ENCODE measurements at places on chromosomes 6 and 20.

DNA sequence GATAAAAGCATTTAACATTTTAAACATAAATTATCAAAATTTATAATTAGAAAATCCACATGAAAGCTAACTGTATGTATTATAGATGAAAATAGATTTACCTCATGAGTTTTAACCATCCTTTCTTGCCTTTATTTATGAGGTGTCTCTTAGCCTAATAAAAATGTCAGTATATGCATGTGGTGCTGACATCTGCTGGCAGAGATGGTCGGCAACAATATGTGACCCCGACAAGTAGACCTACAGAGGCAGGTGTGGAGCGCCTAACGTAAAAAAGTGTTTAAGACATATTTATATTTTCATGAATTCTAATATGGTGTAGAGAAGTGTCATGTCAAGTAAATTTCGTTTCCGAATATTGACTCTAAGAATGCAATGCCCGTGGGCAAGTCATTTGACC is 149.0 kb upstream of the FUT9 start:
- peak; percentile 10 for DNase-seq

- no peak for DNase-seq
These were observed 179.6 kb downstream of the TFAP2C start for GRCh38 chr20:56808732-56809131.

GRCh38 chr6:128694303-128695009 is 174.1 kb upstream of the PTPRK start:
- DNase-seq: no peak

GRCh38 chr6:5536644-5537043 is 275.3 kb downstream of the FARS2 start:
- DNase-seq: no peak

- no peak for DNase-seq
These were observed 26.1 kb downstream of the ANGPT4 start for GRCh38 chr20:889932-890463.

DNA sequence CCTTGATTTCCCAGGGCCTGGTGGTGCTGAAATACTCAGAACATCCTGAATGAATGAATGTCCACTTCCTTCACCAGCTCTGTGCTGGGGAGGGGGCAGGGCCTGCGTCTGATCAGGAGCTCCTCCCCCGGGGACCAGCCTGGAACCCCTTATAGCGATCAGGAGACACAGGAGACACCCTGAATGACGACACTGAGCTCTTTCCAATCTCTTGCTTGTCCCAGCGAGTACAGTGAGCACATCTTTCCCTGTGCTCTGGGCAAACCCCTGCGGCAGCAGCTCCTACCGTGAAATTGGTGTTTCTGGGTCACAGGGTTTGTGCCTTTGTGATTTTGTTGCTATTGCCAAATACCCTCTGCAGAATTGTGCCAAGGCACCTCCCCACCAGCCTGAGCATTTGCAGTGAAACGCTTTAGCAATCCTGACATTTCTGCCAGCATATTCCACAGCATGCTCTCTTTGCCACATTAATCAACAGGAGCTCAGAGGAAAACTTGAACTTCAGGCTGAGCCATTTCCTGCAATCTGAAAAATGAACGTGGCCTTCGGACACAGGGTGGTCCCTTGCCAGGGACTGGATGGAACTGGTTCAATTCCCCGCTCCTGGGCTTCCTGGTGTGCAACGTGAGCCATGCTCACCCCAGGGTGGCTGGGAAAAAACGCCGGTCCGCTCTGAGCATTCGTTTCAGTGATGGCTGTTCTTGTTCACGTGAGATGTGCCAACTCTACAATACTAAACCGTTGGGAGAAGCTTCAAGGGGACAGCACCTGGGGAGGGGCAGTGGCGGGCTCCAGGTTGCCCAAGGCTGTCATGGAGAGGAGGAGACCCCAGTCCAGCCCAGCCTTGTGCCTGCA is 23.1 kb upstream of the MRGBP start:
- DNase-seq: no peak

DNA sequence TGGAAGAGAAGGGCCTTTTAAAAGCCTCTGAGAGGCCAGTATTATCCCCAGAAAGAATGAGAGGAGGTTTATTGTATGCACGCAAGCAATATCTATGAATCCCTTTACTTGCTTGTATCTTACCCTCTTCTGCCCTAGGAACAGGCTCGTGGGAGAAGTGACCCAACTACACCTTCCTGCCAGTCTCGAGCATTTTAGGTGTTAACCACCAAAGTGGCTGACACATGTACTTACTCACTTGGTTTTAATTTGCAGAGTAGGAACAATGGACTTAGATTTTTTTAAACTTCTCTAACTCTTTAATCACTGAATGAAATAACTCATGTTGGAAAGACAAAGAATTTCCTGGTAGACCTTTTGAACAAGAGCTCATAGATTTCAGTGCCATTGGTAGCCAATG is 296.9 kb downstream of the PLCB1 start:
- DNase-seq: no peak

DNA sequence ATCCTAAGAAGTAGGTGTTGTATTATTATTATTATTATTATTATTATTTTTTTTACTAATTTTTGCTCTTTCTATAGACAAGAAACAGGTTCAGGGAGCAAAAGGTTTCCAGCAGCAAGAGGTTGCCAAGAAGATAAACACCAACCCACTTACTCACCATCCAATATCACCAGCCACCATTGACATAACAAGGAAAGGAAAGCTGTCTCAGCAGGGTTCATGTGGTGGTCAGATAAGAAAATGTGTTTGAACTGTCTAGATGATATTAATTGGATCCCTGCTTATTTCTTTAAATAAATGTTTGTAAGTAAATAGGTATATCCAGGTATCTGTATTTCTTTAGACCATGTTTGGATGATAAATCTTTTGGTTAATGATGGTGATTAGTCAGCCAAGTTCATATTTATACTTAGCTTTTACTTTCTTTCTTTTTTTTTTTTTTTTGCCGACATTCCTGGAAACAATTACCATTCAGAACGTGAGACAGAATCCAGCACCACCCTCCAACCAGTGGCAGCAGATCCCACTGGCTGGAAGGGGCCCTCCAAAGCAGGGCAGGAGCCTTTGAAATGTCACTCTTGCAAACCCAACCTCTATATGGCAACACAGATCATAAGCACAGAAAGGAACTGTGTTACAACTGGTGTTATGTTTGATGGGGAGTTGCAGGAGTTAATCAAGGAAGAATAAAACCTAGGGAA is 139.2 kb upstream of the ECI2 start:
- DNase-seq: no peak

DNA sequence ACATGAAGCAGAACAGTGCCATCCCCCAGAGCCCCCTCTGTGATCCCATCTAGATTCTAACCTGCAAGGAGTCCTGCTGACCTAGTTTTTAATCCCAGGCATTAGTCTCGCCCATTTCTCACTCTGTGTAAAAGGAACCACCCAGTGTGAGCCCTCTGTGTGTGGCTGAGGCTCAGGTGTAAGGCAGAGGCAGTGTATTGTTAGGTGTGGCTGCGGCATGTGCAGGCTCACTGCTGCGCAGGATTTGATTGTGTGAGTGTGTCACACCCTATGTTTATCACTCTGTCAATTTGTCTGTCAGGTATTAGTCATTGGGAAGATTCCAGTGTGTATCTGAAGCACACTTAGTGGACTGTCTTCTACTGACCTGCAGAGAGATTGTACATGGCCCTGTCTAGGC is 13.7 kb upstream of the CST8 start:
- DNase-seq: no peak

All from activated CD4-positive, alpha-beta T cell treated with anti-CD3 and anti-CD28 coated beads, Interleukin-2, amount 10 ng/mL, durations not matched to agents 7 days and 5 days (primary cell).